Activated CD4-positive, alpha-beta T cell treated with anti-CD3 and anti-CD28 coated beads for 1 hour (primary cell): ENCODE measurements at places on chromosomes 1 and 21.

DNA sequence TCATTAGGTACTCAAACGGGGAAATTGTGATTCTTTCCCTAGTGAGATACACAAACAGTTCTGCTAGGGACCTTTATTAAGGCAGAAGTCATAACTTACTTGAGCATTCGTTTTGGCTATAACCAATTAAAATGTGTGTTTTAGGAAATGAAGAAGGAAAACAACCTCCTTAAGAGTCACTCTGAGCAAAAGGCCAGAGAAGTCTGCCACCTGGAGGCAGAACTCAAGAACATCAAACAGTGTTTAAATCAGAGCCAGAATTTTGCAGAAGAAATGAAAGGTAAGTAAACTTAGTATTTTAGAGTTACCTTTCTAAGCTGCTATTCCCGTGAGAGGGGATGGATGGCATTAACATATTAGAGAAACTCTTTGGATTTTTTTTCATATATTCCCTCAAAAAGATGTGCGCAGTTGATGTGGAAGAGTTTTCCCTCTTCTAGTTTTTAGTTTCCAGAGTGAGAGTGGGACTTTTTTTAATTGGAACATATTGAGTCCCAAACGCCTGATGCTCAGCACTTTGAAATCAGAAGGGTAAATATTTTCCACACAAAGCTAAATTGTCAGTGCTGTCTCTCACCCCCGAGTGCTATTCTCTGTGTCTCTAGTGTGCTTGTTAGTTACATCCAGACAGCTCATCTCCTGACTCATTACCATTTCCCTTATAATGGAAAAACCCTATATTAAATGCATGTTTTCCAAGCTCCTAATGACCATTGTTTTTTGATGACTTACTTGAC is 34.9 kb downstream of the CENPF start:
- no peak for DNase-seq

DNA sequence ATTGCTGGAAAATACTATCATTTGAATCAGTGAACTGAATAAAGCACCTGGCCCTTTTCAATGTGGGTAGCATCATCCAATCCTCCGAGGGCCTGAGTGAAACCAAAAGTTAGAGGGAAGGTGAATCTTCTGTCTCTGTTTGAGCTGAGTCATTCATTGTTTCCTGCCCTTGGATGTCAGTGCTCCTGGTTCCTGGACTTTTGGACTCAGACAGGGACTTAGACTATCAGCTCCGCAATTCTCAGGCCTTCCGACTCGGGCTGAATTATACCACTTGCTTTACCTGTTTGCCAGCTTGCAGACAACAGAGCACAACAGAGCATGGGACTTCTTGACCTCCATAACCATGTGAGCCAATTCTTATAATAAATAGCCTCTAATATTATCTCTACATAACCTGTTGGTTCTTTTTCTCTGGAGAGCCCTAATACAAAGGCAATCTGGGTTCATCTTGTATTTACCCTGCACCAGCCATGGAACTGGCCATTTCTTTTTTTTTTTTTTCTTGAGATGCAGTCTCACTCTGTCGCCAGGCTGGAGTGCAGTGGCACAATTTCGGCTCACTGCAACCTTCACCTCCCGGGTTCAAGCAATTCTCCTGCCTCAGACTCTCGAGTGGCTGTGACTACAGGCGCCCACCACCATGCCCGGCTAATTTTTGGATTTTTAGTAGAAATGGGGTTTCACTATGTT is 19.2 kb upstream of the VASH2 start:
- DNase-seq, result no peak

DNA sequence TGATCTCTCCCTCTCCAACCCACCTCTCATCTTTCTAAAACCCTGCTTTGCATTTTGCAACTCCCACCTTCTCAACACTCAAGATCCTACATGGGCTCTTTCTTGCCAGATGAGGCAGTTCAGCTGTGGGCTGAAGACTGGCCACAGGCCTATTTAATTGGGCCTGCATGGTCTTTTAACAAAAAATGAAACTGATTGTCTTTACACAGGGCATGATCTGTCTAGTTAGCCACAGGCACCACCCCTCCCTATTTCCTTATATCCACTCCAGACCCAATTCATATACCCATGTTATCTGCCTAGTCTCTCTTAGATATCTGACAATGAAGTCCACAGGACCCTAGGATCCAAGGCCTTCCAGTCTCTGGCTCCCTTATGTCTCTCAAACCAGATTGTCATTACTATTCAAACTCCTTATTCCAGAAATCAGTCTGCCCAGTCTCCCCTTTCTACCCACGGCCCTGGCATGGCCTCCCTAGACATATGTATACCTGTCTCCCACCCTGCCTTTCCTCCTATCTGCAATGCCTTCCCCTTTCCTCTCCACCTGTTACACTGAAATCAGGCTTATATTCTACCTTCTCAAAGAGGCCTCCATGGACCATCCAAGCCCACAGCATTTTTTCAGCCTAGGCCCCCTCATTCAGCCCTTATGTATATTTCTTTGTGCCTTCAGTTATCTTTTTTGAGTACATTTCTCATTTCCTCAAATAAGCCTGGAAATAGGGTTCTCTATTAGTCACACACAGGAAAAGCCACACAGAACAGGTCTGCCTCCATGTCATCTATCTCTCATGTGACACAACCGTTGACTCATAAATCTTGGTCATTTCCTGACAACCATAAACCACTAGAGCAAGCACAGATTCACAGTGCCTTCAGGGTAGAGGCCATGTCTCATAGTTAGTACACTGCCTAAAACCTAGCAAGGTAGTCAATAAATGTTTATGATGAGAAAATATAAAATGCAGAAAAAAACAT is 39.0 kb downstream of the LPAR3 start:
- no peak for DNase-seq

GRCh38 chr1:89574621-89575020 is 50.0 kb downstream of the LRRC8B start:
- DNase-seq, result no peak
